ENCODE measurements at places on chromosomes 5 and 9. TPM values are rescaled to one million over a fixed set of nuclear protein-coding genes. Genes with fewer than 3 reads are reported as not detected.
A peak's percentile ranks its signal among the peaks of the same experiment; 100 is the strongest.

GRCh38 chr5:111869681-111870080 is 112.7 kb upstream of the NREP start:
- no peak for DNase-seq

The TAF11L13 gene
- total RNA-seq: not detected

DNA sequence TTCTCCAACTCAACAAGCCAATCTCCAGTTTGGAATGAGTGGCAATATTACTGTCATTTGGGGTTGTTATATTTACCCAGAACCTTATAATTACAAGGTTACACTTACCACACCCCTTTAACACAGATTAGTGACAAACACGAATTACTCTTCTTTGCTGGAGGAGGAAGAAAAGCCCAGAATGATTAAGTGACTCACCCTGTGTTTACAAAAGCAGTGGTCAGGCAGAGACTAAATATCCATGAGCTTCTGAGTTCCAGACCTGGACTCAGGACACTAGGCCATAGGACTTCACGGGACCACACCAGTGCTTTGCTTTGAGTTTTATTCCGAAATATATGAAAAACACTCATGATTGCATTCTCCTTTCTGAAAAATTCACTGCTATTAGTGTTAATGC is 370.8 kb downstream of the TLE1 start:
- peak; percentile 78 for DNase-seq

- no peak for DNase-seq
Measured at GRCh38 chr5:173534664-173535063, 81.8 kb downstream of the BOD1 start.

The GCNT4 gene
- 0.06 TPM for total RNA-seq

- DNase-seq: no peak
Measured at GRCh38 chr9:15977438-15977837, 424.6 kb downstream of the CCDC171 start.

The NIPSNAP3A gene
- total RNA-seq: 44.3 TPM

The TNFSF8 gene
- total RNA-seq: not detected

- no peak for DNase-seq
Measured at GRCh38 chr5:74288448-74289108, 351.9 kb downstream of the ENC1 start.

The GMCL2 gene
- not detected for total RNA-seq

- DNase-seq: peak; percentile 68
Measured at GRCh38 chr5:181173027-181173419, 25.6 kb downstream of the OR2V2 start.

Measured in H4 (cell line).